ENCODE measurements at places on chromosomes 4 and X.

DNA sequence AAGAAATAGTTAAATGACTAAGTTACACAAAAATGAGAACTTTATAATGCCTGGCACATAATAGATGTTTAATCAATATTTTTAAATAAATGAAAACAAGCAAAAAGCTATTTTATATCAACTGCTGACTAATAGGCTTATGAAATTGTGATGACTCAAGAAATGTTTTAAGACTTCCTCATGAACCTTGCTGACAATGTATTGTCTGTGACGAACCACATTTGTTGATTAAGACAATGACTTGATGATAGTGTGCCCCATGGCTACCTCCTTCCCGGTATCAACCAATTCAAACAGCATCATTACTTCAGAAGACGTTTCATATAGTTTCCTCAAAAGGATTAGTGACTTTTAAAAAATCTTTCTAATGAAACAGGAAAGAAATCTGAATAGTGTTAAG, 7.9 kb downstream of the CXCL6 start:
- no peak for DNase-seq

DNA sequence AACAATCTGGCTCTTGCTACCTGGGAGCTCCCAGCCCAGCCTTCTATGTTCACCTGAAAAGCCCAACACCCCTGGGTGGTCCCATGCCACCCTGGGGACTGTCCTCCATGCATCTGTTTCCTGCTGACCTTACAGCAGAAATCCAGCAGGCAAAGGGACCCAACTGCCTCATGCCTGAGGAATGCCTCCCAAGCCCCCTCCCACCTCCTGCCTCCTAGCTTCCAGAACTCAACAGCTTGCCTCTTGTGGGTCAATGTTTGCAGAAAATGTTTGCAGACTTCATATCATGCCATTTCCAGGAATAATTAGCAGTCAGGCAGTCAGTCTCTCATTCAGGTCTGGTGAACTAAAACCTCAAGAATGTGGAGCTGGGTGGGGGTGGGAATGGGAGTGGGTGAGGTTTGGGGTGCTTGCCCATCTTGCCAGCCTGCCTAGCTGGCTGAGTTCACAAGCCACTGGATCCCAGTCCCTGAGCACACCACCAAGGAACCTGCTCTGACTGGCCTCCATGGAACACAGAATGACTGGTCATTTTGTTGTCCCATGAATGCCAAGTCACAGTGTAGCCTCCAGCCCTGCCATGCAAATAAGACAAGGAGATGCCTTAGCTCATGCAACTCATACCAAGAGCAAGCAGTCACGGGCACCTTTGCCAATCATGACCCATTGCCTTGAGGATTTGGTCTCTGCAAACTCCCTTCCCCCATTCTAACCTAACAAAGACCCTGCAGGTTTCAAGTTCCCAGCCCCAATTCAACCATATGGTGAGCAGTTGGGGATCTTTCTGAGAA, 12.1 kb upstream of the PLAC1 start:
- DNase-seq, result no peak

DNA sequence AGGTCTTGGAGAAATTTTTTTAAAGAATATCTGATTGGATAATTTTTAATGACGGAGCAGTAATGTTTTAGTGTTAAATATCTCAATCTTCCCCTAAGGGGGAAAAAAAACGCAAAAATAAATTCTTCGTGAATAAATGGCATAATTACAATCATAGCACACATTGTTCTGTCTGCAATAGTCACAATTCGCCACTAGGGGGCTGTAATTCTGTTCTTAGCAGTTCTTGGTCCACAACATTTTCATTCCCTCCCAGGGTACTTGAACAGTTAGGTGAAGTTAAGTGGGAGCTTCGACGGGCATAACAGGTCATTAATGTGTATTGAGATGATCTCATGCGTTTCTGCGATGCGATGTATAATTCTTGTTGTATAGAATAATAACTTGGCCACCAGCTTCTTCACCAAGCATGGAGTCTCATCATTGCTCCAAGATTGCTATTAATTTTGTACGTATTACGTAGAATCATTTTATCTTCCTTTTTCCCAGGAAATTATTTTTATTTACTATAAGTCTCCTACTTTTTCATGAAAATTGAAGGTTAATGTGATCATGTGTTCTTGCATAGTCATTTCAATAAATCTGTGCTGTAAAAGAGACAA, 27.2 kb downstream of the HTR2C start:
- DNase-seq, result peak; percentile 51

GRCh38 chr4:106287353-106287969, 28.5 kb downstream of the TBCK start:
- DNase-seq, result no peak

DNA sequence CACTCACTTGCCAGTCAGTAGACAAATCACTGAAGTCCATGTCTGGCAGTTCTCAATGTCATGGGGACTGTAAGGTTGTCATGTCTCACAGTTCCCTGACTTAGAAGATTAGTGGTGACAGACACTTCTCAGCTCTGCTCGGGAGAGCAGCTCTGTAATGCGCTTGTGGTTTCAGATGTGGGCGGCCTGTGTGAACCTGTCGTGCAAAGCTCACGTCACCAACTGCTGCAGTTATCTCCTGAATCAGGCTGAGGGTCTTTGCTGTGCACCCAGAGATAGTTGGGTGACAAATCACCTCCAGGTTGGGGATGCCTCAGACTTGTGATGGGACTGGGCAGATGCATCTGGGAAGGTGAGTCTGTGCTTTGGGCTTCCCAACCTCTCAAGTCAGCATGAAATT, at the start of gene IL9R:
TSS of gene IL9R (plus strand) at position 261 of the 400 bp plus-strand sequence. CDS start at position 325, 64 bp downstream.
- no peak for DNase-seq

GRCh38 chr4:45554423-45554822, 569.4 kb downstream of the GABRG1 start:
- no peak for DNase-seq

DNA sequence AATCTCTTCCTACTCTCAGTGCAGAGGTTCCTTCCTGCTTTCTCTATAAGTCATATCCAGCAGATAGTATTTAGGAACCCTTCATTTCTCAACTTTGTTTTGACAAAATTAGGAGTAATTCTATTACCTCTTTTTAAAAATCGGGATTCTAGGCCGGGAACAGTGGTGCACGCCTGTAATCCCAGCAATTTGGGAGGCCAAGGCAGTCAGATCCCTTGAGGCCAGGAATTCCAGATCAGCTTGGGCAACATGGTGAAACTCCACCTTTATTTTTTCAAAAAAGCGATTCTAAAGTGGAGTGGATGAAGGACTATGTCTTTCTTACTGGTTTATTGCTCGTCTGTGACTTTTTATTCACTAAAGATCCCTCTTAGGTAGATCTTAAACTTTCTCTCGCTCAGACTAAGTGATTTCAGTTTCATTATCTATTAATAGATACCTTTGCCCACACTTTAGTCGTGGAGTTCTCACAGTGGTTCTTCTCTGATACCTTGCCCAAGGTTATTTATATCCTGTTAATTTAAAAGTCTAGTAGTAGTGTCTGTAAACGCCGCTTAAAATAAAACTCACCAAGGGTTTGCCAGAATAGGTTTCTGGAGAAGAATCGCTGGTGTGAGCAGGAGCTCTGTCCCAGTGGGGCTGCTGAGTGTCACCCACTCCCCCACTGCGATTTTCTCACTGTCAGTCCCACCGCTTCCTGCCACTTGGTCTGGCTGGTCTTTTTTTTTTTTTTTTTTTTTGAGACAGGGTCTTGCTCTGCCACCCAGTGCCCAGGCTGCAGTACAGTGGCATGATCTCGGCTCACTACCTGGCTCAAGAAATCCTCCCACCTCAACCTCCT, 27.0 kb upstream of the TMEM131L start:
- peak; percentile 68 for DNase-seq

DNA sequence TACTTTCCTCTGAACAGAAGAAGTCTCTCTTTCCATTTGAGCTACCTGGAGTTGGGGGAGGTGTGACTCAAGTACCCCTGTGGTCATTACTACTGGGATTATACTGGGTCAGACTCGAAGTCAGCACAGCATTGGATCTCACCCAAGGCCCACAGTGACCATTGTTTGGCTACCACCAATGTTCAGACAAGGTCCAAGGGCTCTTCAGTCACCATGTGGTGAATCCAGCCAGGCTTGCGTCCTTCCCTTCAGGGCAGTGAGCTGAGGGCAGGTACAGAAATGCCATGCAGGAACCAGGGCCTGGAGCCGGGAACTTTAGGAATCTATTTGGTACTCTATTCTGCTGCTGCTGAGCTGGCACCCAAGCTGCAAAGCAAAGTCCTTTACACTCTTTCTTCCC, 5.5 kb upstream of the SLC4A4 start:
- DNase-seq, result no peak

DNA sequence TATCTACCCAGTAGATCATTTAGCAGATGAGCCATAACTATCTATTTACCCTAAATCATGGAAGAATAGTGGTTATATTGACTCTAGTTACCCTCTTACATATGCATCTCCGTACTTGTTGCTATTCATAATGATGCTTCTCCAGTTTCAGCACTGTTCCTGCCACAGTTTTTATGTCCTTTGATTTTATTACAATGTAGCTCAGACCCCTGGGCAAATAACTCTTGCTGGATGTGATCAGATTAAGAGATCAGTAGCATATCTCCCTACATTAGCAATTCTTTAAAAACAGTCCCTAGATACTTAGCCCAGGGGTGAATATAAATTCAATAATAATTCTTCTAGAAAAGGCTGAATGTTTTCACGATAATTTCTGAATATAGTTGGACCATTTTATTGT, 696.5 kb downstream of the ADGRL3 start:
- DNase-seq, result no peak

GRCh38 chrX:121000589-121000988, 15.0 kb upstream of the CT47A1 start:
- no peak for DNase-seq

DNA sequence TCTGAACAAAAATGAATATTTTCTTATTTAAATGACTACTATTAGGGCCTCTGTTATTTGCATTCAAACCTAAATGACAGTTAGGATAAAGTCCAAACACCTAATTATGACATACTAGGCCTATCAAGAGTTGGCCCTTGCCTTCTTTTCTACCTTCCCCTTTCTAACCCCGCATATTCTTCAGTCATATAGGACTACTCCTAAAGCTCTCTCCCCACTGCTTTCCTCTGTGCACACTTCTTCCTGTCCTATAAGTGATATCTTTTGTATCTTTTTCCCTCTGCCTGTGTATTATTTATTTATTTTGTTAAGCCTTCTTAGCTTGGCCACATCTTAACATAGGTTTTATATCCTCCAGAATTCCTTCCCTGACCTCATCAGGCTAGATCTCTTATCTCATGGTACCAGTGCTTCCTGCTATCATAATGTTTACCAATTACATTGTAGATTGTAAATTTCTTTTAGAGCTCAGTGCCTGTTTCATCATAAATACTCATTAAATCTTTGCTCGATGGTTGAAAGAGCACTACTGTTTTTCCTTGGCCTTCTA, 22.5 kb downstream of the ERVMER34-1 start:
- no peak for DNase-seq

DNA sequence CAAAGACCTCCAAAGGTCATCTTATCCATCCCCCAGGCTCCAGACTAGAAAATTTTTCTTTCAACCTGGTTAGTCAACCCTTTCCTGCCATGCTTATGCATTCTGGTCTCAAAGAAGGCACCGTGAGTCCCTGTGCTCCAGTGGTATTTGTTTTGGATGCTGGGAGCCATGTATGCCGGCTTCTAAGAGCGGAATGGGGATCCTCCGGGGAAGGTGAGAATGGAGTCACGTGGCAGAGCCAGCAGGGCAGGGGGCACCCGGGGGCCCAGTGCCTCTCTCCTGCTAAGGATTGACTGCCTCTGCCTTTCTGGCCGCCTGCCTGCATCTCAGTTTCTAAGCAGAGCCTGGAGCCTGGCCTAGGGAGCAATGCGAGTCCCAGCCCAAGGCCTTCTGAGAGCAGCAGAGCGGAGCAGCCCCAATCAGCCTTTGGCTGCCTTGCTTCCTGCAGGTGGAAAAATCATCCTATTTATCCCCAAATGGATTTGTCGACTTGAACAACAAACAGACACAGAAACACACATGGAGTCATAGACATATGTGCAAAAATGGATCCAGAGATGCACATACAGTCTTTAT, 141.0 kb downstream of the PJA1 start:
- no peak for DNase-seq

GRCh38 chrX:13023567-13023966, 20.9 kb downstream of the FAM9C start:
- DNase-seq, result no peak

DNA sequence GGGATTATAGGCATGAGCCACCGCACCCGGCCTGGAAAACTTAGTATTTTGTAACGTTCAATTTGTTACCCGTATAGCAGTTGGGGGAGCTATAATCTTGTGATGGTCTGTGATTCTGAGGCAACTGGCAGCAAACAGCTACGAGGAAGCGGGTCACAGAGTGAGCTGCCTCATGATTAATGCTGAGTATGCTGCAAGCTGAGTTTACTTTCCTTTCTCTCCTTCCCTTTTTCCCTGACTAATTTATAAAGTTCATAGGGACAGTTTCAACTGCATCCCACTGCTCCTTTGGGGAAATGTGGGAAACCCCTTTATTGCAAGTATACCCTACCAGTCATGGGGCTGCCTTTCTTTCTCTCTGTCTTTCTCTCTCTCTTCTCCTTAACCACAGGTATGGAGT, 17.7 kb upstream of the ELOVL6 start:
- DNase-seq, result no peak

DNA sequence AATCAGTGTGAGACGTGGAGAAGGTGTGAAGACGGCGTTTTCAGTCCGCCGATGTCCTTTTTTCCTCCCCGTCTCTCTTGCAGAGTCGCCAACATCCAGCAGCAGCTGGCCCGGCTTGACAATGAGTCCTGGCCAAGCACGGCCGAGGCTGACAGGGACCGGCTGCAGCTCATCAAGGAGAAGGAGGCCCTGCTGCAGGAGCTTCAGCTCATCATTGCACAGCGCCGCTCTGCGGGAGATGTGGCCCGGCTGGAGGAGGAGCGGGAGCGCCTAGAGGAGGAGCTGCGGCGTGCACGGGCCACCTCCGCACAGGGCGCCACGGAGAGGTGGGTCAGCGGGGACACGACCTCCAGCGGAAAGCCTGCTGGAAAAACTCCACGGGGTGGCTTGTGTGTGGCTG, 47.1 kb upstream of the CLCN4 start:
- no peak for DNase-seq

DNA sequence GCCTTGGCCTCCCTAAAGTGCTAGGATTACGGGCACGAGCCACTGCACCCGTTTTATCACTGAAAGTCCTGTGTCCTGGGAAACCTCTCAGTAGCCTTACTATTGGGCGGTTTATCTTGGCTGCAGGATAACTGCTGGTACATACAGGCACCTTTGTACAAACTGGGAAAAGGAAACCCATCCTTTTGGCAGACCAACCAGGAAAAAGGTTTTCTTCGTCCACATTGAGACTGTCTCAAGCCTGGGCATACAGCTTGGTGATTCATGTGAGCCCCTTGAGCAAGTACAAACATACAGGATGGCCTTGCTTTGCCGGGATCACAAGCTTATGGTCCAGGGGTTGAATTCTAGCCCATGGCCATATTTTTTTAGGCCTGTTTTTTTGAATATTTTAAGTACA, 32.8 kb downstream of the RWDD4 start:
- no peak for DNase-seq

GRCh38 chr4:6502147-6502546, 29.7 kb upstream of the PPP2R2C start:
- no peak for DNase-seq

GRCh38 chr4:22531311-22532019, 15.6 kb upstream of the ADGRA3 start:
- DNase-seq, result no peak

Data from RPMI8226 (cell line).